GF-D8 (cell line): ENCODE measurements at places on chromosomes 1 and 21.

DNA sequence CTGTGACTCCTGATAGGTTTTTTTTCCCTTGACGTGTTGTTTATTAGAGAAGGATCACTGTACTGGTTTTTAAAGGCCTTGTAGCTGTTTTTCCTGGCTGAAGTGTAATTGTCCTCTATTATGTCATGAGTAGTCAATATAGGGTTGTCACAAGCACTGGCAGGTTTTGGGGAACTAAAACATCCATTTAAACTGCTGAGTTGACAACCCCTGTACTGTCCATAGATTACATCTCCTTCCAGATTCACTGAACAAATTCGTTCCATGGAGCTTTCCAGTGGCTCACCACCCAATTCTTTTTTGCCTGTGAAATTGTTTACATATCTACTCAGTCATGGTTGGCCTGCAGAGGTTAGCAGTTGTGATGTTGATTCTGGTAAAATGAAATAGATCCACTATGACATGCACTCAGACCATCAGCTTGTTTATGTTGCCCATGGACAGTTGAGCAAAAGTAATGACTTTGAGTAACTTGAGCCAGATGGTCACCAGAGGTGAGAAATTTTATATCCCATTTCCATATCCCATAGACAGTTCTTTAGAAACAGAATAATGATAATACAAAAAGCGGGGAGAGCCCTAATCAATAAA lies 59.9 kb upstream of the QSOX1 start:
- no peak for DNase-seq

- no peak for DNase-seq
These were observed 48.5 kb downstream of the CDC7 start for GRCh38 chr1:91549041-91549735.

- no peak for DNase-seq
These were observed 1329.6 kb downstream of the KCNT2 start for GRCh38 chr1:195278644-195279043.

DNA sequence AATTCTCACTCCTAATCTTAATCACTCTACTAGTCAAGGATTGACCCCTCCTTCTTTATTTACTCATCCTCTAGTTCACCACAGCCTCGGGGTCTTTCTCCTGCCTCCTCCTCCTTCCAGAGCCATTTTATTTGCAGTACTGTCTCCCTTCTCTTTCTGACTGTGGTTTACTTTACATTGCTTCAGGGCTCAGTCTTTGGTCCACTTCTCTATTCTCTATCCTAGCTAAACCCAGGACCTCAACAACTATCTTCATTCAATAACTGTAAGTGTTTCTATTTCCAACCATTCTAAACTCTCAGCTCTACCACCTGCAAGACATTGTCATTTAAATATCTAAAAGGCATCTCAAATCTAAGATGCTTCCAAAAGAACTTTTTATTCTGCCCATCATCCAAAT lies 493.8 kb downstream of the TTLL7 start:
- DNase-seq = no peak

DNA sequence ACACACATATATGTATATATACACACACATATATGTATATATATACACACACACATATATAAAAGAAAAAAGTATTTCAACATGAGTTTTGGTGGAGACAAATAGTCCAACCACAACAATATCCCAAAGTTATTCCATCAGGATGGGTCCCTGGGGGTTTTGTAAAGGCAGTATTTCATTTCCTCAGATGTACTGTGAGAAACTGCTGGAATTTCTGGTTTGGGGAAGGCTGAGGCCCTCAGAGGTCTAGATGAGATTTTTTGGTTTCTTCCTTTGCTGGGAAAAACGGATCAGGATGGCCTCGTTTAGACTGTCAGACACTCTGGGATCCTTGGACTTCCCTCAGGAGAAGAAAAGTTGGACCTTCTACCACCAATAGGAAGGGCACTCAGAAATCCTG lies 36.5 kb upstream of the TENT5B start:
- no peak for DNase-seq

DNA sequence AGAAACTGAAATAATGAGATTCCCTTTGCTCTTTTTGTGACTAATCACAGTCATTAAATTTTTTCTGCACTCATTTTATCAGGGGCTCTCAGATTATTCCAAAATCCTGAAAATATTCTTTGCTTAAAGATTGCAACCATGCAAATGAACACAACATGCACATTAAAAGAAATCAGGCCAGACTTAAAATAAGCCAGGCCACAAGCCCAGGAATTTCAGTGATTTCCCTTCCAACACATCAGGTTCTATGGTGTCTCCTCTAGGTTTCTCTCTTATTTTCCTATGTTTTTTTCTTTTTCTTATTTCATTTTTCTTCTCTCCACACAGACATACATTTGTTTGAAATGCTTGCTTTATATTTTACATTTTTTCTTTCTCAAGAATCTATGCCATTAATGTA lies 65.3 kb downstream of the NIBAN1 start:
- DNase-seq = no peak

DNA sequence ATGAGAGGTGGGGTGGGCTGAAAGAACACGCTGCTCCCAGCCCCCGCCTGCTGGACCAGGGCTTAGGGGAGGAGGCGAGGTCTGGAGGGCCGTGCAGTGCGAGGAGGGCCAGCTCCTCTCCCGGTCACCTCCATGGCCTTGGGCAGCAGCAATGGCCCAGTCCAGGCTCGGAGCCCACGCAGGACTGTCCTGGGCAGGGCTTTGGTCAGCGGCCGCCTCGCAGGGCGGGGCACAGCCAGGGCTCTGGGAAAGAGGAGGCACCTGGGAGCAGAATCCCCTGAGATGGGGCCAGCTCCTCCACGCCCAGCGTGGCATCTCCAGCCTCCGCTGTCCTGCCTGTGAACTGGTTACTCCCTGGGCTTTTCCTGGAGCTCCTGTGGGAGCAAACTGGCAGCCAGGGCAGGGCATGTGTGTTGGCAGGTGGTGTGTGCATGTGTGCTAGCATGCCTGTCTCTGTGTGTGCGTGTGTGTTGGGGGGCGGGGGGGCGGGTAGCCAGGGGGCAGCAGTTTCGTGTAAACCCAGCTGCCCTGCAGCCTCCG lies 27.4 kb downstream of the ARHGEF16 start:
- DNase-seq = no peak

GRCh38 chr1:225580238-225581099 lies 72.5 kb downstream of the ENAH start:
- DNase-seq = no peak
